PC-3 (cell line): ENCODE measurements at places on chromosomes 3 and 15. TPM values are rescaled to one million over a fixed set of nuclear protein-coding genes. Genes with fewer than 3 reads are reported as not detected.

Gene LINGO1
- total RNA-seq: not detected in 2 replicates

DNA sequence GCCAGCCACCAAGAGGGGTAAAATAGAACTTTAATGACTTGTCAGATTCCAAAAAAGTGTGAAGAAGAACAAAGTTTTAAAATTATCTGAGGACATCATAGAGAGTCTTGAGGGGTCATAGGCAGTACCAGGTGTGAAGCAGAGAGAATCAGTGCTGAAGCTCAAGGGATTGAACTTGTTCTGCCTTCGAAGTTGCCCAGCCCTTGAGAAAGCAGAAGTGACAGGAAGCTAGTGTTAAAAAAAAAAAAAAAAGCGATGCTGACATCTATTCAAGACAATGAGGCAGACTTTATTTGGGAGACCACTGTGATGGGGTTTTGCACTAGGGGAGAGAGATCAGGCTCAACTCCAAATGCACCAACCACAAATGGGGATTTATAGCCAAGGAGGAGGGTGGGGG is 21.8 kb downstream of the FBXO22 start:
- H3K4me1 ChIP-seq: peaks cover 17% of the 10 kb centered on the region
- no peaks in the 10 kb centered on the region for H3K27me3 ChIP-seq
- H3K27ac ChIP-seq: no peak overlapping the region
- H3K4me3 ChIP-seq: no peak overlapping the region
- no peak for DNase-seq
- peaks cover 11% of the 10 kb centered on the region; the same call in 1 of the 2 replicates for H3K36me3 ChIP-seq

DNA sequence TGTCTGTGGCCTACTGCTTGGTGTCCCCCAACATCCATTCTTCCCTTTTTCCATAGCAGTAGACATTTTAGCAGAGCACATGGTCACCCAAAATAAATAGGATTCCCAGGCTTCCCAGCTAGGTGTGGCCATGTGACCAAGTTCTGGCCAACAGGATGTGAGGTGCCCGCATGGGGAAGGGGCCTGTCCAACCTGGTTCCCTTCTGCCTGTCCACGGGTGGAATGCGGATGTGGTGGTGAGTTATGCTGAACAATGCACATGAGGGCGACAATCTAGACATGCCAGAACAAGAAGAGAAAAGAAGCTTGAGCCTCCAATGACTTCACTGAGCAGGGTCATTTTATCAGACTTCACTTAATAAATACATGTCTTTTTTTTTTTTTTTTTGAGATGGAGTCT is 77.6 kb upstream of the DLG1 start:
- H3K27me3 ChIP-seq: no peaks in the 10 kb centered on the region
- no peaks in the 10 kb centered on the region for H3K36me3 ChIP-seq
- peaks cover 23% of the 10 kb centered on the region for H3K4me1 ChIP-seq
- H3K27ac ChIP-seq: no peak overlapping the region
- no peak for DNase-seq

- no peak overlapping the region for H3K4me3 ChIP-seq
- DNase-seq: no peak
- H3K4me1 ChIP-seq: no peaks in the 10 kb centered on the region
- H3K27ac ChIP-seq: no peak overlapping the region
- H3K36me3 ChIP-seq: no peaks in the 10 kb centered on the region
Observed at GRCh38 chr15:95829062-95829461, 501.4 kb upstream of the NR2F2 start.

DNA sequence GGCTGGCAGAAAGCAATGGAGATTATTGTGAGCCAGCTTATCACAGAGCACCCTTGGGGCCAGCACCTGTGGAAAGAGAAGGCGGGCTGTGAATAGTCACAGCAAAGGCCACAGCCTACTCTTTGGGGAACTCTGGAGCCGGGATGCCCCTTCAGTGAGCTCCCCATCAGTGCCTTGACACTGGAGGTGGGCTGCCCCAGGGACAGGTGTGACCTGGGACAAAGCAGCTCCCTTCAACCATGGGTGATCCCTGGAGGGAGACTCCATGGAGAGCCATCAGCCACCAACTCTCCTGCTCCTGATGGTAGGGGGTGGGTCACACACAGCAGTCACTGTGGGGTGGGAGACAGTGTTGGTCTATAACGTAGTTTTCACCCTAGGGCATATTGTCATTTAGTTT is 5.8 kb downstream of the TTC21A start:
- no peak for DNase-seq
- H3K4me1 ChIP-seq: peaks cover 3% of the 10 kb centered on the region
- no peak overlapping the region for H3K4me3 ChIP-seq
- H3K36me3 ChIP-seq: no peaks in the 10 kb centered on the region
- no peaks in the 10 kb centered on the region for H3K27me3 ChIP-seq
- no peak overlapping the region for H3K27ac ChIP-seq

DNA sequence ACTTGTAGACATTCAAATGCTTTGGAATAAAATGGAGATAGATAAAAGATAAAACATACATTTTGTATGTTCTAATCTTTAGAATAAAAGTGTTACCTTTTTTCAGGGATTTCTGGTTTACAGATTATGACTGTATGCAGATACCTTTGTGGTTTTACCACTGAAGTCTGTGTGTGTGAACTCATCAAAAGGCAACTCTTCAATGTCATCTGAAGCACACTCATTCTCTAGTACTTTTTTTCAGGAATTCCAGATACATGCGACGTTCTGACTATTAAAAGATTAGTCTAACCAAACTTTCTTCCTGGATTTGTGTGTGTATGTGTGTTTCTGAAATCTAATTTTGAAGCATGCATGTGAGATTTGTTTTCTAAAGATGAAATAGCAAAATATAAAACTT is 188.6 kb downstream of the NLGN1 start:
- no peaks in the 10 kb centered on the region for H3K4me1 ChIP-seq
- peak overlapping the region; percentile 65; the same call in 1 of the 2 replicates for H3K4me3 ChIP-seq
- DNase-seq: peak; percentile 9
- no peaks in the 10 kb centered on the region for H3K36me3 ChIP-seq
- no peak overlapping the region for H3K27ac ChIP-seq
- peaks cover 34% of the 10 kb centered on the region for H3K27me3 ChIP-seq

- no peaks in the 10 kb centered on the region for H3K27me3 ChIP-seq
- no peaks in the 10 kb centered on the region for H3K36me3 ChIP-seq
- no peak overlapping the region for H3K27ac ChIP-seq
- H3K4me1 ChIP-seq: peaks cover 33% of the 10 kb centered on the region
- no peak overlapping the region for H3K4me3 ChIP-seq
Observed at GRCh38 chr15:39459548-39459947, 121.3 kb upstream of the THBS1 start.

DNA sequence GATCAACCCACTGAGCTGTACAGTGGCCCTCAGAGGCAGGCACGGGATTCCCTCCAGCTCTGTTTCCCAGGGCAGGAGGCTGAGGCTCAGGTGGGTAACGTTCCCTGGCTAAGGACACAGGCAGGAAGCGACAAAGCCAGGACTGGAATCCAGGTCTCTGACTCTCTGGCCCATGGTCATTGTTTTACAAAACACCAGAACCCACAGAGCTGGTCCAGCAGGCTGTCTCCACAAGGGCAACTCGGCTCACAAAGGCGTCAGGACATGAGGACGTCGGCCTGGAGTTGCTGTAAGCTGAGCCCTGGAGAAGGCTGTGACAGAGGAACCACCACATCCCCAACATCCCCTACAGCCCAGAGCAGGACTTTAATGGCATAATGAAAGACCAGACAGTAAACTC is 30.7 kb downstream of the NUP210 start:
- no peak for DNase-seq
- H3K27me3 ChIP-seq: no peaks in the 10 kb centered on the region
- peaks cover 50% of the 10 kb centered on the region; the same call in 1 of the 2 replicates for H3K36me3 ChIP-seq
- no peak overlapping the region for H3K4me3 ChIP-seq
- H3K4me1 ChIP-seq: no peaks in the 10 kb centered on the region

Gene SKOR1
- total RNA-seq: 0.11 and 0.35 TPM in 2 replicates

DNA sequence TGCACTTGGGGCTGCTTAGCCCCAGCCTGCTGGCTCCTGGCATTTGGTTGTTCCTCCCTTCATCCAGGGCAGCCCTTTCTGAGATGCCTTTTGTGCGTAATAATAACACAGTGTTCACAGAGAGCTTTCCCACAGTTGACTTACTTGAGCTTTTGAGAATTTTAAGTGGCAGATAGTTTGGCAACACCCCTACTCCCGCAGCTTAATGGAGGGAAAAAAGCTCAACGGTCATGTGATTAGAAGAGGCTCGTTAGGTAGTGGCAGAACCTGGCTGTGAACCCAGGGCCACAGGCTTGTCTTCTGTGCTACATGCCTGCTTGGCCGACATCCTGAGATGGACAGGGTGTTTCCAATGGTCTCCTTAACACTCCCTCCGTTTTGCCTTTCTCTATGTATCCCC is 4.7 kb downstream of the KBTBD13 start:
- no peak overlapping the region for H3K27ac ChIP-seq
- no peak for DNase-seq
- H3K4me3 ChIP-seq: no peak overlapping the region
- no peaks in the 10 kb centered on the region for H3K4me1 ChIP-seq
- no peaks in the 10 kb centered on the region for H3K27me3 ChIP-seq
- no peaks in the 10 kb centered on the region for H3K36me3 ChIP-seq

DNA sequence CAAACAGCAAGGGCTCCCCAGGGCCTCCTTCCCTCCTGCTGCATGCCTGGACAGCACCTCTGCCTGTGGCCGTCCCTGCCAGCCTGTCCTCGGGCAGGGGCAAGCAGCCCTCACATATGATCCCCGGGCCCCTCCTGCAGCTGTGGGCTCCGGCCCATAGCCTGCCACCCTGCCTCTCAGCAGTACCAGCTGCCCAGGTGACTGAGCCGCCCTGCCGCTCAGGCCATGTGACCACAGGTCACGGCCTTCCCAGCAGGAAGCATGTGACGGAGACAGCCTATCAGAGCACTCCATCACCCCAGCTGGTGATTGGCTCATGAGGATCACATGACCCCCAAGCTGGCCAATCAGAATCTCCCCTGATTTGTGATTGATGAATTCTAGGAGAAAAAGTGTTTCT is 23.9 kb downstream of the ALDH1L1 start:
- no peak overlapping the region for H3K4me3 ChIP-seq
- no peaks in the 10 kb centered on the region for H3K27me3 ChIP-seq
- H3K36me3 ChIP-seq: no peaks in the 10 kb centered on the region
- H3K4me1 ChIP-seq: no peaks in the 10 kb centered on the region
- no peak for DNase-seq
- no peak overlapping the region for H3K27ac ChIP-seq
